ENCODE measurements at places on chromosomes 7 and 10.

DNA sequence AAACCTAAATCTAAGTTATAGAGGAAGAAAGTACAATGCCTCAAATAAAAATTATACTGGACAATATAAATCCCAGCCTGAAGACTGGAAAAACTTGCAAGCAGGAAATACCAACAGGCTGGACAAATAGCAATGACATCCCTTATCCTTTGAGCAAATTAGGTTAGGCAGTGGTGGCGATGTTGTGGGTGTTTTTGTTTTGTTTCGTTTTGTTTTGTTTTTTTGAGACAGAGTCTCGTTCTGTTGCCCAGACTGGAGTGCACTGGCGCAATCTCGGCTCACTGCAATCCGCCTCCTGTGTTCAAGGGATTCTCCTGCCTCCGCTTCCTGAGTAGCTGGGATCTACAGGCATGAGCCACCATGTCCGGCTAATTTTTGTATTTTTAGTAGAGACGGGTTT, 57.3 kb upstream of the TES start:
- no peak for DNase-seq

DNA sequence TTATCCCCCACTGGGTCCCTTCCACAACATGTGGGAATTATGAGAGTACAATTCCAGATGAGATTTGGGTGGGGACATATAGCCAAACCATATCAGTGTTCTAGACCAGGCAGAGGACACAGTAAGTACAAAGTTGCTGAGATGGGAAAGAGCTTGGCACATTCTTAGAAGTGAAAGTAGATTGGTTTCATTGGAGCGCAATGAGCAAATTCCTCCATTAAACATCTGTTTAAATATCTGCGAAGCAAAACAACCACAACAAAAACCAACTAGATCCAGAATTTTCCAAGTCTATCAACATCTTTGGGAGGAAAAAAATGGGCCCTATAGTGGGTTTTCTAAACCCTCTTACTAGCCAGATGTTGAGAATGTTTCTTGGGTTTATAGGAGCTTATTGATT, 80.0 kb upstream of the STEAP1B start:
- no peak for DNase-seq

- no peak for DNase-seq
Observed at GRCh38 chr10:60942134-60942787, 1.7 kb downstream of the RHOBTB1 start.

DNA sequence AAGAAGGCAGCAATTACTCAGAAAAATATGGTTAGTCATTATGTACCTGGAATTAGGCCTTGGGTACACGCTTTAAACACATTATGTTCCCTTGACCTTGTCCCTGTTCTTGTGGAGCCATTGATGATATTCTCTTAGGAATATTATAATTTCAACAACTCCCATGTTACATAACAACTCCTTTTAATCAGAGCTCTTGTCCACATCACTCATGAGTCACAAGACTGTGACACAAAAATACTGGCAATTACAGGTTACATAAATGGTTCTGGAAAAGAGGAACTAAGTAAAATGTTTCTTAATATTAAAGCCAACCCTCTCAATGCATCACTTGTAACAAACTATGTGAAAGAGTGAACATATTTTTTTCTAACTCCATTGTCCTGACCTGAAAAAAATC, 143.8 kb upstream of the PCLO start:
- DNase-seq: no peak

- DNase-seq: no peak
Observed at GRCh38 chr7:45223728-45224630, 66.4 kb downstream of the RAMP3 start.

DNA sequence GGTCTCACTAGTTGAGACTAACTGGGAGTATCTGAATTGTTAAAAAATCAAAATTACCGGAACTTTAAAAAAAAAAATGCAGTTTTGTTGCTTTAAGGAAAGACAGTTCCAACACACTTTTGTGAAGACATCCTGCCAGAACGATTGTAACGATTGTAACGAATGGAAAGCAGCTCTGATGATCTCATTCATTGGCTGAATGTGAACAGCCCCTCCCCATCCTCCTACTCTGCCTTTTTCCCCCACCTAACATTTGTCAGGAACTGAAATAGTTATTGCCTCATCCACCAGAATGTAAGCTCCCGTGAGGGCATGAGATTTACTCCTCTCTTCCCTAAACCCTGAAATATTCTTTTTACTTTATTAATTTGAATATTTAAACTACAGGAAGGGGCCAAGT, 23.1 kb upstream of the ZC3HAV1L start:
- no peak for DNase-seq

- DNase-seq: no peak
Observed at GRCh38 chr7:156096771-156097538, 284.7 kb upstream of the SHH start.

DNA sequence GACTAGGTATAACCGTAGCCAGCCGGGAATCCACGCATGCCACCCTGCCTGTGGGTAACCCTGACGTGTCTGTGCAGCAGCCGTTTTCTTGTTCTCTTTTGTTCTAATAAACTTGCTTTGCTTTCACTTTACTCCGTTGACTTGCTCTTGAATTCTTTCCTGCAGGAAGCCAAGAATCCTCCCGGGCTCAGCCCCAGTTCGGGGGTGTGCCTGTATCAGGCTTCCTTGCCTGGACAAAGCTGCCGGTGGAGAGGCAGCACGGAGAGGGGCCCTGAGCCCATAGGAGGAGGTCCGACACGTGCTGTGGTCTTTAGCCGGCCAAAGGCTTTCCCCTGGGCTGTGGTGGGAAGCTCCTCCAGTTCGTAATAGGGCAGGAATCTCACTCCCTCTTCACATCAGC, 256.5 kb upstream of the PPP2R2D start:
- DNase-seq: no peak

- DNase-seq: no peak
Observed at GRCh38 chr10:52956861-52957260, 184.3 kb upstream of the MBL2 start.

DNA sequence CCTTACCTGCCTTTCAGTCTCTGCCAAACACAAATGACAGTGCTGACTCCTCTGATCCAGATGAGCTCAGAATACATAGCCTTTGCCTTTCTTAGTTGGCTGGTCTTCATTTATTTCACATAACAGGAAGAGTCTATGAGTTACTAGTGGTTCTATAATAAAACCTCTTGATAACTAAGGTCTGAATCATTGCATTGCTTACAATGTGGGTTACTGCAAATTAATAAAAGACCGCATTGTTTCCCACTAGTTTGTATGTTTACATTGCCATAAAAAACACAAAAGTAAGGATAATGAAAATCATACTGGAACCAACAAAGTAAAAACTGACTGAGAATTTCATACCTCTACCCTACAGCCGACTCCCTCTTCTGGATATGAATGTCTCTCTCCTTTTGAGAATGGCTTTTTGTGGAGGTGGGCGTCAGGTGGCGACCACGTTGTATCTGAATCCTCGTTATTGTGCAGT, 62.0 kb upstream of the AKR1E2 start:
- DNase-seq: peak; percentile 69

- no peak for DNase-seq
Observed at GRCh38 chr10:28704464-28705161, 27.3 kb downstream of the BAMBI start.

- no peak for DNase-seq
Observed at GRCh38 chr7:108627476-108628051, 57.9 kb downstream of the DNAJB9 start.

DNA sequence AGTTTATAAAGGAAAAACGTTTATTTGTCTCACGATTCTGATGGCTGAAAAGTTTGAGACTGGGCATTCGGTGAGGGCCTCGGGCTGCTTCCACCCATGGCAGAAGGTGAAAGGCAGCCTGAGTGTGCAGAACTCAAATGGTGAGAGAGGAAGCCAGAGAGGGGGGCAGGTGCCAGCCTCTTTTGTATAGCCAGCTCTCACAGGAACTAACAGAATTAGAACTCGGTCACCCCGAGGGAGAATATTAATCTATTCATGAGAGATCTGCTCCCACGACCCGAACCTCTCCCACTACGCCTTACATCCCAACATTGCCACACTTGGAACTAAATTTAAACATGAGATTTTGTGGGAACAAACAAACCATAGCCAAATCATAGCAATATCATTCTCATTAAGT, 112.6 kb downstream of the ZPBP start:
- DNase-seq: no peak

- no peak for DNase-seq
Observed at GRCh38 chr10:88978463-88978862, 12.1 kb upstream of the FAS start.

DNA sequence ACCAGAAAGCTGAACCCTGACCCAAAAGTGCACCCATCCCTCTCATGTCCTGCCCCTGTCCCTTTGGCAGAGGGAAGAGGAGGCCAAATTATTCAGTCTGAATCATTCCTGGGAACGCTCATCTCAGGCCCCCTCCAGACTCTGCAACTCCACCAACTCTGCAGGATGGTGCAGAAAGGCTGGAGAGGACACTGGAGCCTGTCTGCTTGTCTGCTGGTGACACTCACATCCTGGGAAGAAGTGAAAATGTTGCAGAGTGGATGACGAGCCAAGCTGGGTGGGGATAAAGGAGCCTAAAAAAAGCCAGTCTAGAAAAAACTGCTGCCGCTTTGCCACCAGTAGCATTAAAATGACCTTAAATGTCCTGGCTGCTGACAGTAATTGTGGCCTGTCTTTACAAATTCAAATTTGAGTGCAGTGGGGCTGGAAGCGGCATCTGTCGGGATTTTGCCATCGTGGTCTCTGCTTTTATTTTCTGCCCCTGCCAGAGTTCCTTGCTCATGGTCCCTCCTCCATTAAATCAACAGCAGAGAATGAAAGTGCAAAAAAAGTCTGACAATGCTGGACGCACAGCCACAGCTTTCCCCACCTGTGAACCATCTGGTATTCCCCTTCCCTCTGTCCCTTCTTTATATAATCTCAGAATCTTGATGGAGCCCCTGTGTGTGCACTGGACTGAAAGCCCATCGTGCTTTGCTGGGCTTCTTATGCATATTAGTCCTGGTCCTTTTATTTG, 63.9 kb downstream of the STK17A start:
- peak; percentile 81 for DNase-seq

GRCh38 chr10:132595021-132595420, 57.4 kb downstream of the INPP5A start:
- DNase-seq: no peak

GRCh38 chr7:101608772-101609713, 20.1 kb downstream of the MYL10 start:
- DNase-seq: no peak

DNA sequence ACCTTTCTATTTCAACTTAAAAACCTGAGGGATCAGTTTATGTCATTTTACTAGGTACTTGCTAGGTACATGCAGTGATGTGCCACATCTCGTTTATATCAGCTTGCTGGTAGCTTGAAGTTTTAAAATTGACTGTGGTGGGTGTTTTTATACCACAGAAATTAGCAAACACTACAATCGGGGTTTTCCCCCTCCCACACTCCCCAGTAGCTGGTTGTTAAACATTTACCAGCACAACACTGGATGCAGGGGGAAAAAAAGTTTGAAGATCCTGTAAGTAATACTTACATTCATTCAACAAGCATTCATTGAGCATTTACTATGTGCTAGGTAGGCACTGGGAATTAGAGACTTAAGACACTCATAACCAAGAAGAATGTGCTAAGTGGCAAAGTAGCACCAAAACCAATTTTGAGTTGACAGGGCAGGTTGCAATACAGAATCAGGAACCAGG, 32.6 kb downstream of the USP6NL start:
- DNase-seq: no peak

All from mesenchymal stem cell (in vitro differentiated cells and primary cell).